Left lobe of liver (tissue), 2 donors: ENCODE measurements at places on chromosomes 1 and 21.

DNA sequence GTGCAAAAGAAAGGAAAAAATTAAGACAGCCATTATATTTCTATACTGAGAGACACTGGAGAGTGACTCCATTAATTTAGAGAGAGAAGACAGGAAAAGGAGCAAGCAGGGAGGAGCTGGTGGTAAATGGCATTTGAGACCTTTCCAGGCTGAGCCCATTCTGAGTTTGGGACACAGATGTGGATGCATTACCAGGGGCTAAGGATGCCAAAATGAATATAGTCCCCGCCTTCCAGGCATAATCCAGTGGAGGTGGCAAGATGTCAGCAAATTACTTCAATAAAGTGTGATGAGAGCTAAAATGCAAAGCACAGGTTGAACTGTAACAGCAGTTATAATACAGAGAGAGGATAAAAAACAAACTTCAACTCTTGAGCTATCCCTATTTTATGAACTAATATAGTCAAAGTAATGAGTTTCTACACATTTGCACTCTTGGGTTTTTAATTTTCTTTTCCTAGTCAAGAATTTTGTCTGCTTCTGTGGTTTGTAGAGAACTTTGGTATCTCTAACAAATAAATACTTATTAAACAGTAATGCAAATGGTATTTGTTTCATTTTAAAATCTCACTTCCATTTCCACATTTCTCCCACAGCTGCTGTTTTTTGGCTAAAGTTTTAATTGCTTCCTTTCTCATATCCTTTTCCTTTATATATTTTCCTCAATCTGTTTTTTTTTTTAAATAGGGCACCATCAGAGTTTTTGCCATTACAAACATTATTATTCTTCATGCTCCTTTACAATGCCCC lies 228.2 kb upstream of the KCNK2 start:
- no peak for DNase-seq

DNA sequence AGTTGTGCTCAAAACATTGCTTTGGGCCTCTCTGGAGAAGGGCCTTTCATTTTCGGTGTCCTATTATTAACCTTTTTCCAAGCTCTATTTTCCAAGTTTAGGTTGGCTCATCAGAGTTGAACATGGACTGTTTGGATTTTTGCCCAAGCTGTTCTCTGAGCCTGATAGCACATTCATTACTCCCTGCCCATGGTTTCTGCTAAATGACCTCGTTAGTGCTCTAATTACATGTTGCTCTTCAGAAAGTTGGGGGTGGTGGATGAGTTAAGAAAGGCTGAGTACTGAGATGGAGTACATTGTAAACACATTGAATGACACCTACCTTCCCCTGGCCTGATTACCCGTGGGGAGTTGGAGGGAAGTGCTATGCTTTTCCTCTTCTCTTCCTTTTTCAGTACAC lies 38.9 kb downstream of the LMO4 start:
- no peak for DNase-seq

DNA sequence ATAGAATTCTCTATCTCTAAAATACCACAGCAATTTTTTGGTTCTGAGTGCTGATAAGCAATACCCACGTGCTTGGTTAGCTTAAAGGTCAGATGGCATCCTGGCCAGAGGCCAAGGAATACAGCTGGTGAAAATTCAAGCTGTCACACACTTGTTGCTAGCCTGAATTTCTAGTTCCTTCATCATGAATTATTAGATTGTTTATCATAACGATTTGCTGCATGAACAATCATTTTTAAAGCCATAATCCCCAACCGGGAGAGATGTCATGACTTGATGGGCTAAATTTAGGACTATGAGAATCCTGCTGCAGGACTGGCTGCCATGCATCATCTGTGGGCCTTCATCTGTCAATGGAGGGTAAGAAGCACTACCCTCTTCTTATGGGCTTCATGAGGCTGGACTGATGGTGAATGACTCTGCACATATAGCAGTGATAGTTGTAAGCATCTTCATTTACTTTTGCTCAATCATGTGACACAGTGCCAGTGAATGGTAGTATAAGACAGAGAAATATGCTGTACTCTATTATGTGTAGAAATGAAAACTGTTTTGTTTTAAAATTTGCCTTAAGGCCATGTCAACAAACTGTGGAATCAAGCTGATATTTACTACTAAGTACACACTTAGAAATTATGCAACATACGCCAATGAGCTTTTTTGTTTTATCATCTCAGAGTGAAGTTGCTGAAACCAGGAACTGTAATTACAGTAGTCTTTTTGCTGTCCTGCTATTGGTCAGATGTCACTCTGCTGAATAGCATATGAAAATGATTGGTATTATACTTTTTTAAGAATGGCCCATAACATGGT lies 80.5 kb upstream of the RALGPS2 start:
- peak; percentile 85 for DNase-seq

GRCh38 chr1:4972761-4973320 lies 318.4 kb downstream of the AJAP1 start:
- DNase-seq, result no peak

DNA sequence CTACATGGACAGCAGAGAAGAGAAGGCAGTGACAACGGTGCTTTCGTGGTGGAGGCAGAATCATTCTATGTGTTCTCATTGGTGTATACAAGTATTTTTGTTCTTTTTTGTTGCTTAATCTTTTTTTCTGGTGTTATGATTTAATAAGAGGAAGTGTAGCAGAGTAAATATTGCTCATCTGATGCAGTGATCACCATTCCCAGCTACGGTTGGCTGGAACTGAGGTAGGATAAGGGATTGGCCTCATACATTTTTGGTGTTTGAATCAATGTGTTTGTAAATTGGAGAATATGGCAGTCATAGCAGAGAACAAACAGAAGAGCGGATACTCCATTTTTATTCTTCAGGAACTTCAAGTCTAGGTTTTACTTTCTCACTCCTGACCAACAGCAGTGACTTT lies 76.6 kb downstream of the UBE2U start:
- DNase-seq, result no peak

GRCh38 chr1:220301630-220302029 lies 29.4 kb upstream of the RAB3GAP2 start:
- DNase-seq, result no peak

DNA sequence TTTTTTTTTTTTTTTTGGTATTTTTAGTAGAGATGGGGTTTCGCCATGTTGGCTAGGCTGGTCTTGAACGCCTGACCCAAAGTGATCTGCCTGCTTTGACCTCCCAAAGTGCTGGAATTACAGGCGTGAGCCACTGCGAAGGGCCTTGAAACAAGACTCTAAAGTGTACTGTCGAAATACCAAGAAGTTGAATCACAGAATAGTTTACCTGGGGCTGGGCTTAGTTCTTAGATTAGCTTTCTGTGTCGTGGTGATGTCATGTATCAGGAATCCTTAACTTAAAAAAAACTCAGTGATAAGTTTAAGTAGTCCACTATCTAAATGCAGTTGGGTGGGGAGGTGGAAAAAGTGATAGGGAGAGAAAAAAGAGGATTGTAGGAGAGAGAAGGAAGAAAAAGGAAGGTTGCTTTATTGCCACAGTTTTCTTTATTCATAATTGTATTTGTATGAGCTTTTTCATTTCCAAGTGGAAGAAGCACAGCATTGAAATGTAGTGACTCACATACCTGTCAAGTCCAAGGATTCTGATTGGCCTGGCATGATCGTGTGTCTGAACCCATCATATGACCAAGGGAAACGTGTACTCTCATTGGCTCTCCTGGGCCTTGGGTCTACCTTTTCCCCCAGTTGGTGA lies 13.4 kb downstream of the ITSN1 start:
- no peak for DNase-seq

GRCh38 chr1:201354151-201354900 lies 23.2 kb downstream of the TNNT2 start:
- DNase-seq, result no peak

GRCh38 chr1:59814901-59815825 lies at the start of gene HOOK1:
TSS of gene HOOK1 (plus strand) at chr1:59814949. CDS start at chr1:59815118, 169 bp downstream.
- DNase-seq, result peak; percentile 69

- no peak for DNase-seq
Measured at GRCh38 chr1:214458541-214458940, 92.9 kb downstream of the PTPN14 start.

GRCh38 chr21:43187715-43188114 lies 18.9 kb downstream of the CRYAA start:
- peak; percentile 15 for DNase-seq

DNA sequence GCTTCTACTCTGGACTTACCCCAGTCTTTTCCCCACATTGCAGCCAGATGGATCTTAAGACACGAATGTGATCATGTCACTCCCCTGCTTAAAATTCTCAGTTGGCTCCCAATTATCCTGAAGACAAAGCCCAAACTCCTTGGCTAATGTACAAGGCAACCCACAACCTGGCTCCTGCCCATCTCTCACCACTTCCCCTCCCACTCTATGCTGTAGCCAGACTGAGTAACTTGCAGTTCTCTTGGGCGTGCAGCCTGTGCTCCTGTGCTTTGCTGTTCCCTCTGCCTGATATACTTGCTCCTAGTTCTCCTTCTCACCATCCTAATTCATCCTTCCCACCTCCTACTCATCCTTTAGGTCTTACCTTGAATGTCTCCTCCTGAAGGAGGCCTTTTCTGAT lies 56.2 kb downstream of the LGR6 start:
- no peak for DNase-seq

DNA sequence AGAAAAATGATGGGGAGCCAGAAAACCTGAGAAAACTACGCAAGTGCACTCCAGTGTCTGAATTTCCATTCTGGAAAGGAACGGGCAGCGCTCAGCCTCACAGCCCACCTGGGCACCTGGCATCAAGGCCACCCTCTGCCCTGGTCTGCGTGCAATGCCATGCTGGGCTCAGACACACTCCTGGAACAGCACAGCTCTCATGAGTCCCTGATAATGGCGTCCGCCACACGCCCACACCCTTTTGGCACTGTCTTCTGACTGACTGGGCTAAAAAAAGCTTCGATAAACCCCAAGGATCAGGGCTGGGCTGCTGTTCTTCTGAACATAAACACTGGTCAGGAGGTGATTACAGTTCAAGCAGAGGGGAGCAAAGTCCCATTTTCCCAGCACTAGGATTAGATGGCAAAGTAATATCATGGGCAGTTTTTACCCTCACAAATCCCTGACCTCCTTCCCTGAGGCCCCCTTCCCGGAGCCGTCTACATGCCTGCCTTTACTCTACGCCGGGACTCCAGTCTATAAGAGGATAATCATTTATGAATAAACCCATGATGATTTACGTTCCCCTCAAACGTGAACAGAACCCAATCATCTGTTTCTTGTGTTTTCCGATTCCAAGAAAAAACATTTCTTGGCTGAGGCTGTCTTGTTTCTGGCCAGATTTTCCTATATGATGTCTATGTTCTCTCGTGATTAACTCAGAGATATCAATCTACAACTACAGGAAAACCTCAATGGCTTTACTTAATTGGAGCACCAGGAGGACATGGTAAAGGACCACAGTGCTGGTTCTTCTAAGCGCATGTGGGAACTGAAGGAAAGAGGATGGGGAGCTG lies 22.6 kb downstream of the RCAN1 start:
- no peak for DNase-seq

DNA sequence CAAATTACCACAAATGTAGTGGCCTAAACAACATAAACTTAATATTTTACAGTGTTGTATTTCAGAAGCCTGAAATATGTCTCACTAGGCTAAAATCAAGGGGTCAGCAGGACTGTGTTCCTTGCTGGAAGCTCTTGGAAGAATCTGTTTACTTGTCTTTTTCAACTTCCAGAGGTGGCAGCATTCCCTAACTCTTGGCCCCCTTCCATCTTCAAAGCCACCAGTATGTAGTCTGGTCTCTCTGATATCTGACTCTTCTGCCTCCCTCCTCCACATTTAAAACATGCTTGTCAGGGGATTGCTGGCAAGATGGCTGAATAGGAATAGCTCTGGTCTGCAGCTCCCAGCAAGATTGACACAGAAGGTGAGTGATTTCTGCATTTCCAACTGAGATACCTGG lies 567.5 kb downstream of the PLA2G4A start:
- no peak for DNase-seq
